Fibroblast of villous mesenchyme (primary cell): ENCODE measurements at places on chromosomes 1 and 21. TPM values are rescaled to one million over a fixed set of nuclear protein-coding genes. Genes with fewer than 3 reads are reported as not detected.

KRTAP10-7 gene
- total RNA-seq = not detected in 2 replicates

OR2T29 gene
- not detected in 2 replicates for total RNA-seq

CGN gene
- total RNA-seq = under 0.01 TPM in 1 of 2 replicates, not detected in the other

C1orf21 gene
- total RNA-seq = 3.5 and 3.9 TPM in 2 replicates

GRCh38 chr1:159921251-159921650 lies 4.1 kb downstream of the TAGLN2 start:
- peak; percentile 56 for DNase-seq

GRCh38 chr1:169103002-169103401 lies 3.5 kb upstream of the ATP1B1 start:
- no peak for DNase-seq

- peak; percentile 21 for DNase-seq
These were observed 21.3 kb upstream of the MNDA start for GRCh38 chr1:158809862-158810261.

GRCh38 chr1:177385760-177386698 lies 215.3 kb downstream of the BRINP2 start:
- DNase-seq = no peak

DNA sequence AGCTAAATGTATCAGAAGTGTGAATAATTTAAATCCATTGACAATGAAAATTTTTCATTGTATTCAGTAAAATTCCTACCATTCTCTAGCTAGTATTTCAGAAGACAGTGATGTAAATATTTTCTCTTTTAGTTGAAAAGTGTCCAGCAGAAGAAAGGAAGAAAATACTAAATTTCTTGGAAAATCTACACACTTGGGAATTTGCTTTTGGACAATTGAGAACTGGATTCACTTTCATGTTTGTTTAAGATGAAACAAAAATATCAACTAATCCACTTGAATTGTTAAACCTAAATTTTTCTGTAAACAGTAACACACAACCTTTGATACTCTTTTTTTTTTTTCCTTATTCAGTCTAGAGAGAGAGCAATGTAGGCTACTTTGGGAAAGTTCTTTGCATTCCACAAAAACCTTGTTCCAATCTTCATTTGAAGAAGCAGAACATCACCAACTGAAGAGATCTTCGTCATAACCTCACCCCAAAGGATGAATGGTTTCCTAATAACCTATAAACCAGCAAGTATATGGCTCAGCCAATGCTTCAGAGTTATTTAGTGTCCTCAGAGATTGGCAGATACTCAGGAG lies 155.1 kb upstream of the GORAB start:
- no peak for DNase-seq

DNA sequence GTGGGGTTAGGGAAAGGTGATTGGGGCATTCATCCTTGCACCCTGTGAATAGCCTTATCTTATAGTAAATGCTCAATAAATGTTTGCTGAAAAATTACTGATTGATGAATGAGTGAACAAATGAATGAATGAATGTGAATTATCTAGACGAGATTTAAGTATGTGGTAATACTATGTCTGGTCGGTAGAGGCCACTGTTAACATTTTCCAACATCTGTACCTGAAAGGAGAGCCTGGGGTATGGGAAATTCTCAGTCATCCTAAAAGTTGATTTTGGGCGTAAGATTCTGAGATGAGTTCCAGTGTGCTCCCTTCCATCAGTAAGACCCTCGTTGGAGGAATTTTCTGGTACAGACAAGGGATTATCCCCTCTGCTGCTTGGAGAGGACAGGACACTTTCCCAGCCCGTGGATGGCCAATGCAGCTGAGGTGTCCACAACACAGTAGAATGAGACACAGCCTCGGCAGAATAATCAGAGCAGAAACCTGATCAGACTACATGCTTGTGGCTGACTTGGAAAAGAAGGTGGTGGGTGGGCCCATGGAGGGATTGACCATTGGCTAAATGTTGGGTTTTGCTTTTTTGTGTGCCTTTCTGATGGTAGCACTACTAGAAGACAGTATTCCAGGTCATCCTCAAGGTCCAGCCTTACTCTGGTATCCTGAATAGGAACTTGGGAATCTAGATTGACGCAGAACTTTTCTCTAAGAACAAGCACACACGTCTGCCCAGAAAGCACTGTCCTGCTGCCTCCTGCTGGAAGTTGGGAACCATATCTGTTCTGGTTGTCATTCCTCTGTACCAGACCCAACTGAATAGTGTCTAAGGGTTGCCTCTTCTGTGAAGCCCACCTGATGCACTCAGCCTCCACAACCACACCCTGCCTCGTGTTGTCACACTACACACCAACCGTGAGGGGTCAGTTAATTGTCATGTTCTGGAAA lies 262.0 kb downstream of the TNR start:
- DNase-seq = peak; percentile 44

GRCh38 chr1:25618433-25618808 lies 1.8 kb downstream of the MAN1C1 start:
- no peak for DNase-seq
